ENCODE measurements at places on chromosomes 2 and 18. TPM values are rescaled to one million over a fixed set of nuclear protein-coding genes. Genes with fewer than 3 reads are reported as not detected.

DNA sequence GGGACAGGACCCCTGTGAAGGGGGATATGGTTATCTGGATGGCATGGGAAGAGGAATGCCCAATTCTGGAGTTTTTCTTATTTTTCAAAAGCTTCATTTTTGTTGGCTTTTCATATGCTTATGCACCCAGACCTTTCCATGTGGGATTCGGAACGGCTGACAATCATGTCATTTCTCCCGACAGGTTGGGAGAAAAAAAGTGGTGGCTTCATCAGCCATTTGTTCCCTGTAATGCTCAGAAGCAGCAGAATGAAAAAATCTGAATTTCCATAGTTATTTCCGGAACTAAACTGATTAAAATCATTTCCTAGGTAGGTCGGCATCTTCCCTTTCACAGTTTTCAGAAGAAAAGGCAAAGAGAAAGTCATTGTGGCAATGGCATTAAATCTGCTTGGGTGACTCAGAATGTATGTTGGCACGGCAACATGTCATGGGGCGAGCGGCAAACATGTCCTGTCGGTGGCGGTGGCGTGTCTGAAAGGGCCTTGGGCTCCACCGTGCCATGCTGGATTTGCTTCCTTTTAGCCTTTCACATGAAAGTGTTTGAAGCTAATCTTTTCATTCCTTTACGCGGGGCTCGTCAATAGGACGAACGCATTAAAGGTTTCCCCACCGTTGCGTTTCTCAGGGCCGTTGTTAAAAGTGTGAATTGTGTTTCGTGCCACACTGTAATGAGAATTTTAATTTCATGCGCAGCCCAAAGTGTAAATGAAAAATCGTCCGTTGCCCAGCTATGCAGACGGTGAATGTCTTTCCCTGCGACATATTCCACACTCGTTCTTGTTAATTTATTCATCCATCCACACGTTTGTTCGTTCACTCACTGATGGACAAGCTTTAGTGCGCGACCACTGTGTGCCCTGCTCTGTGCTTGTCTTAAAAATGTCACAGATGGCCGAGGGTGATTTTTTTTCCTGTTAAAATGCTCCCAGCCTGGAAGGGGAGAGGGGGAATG is 18.5 kb downstream of the ACKR3 start:
- no peaks in the 10 kb centered on the region for H3K27me3 ChIP-seq
- no peak overlapping the region for H3K27ac ChIP-seq
- H3K4me3 ChIP-seq: no peak overlapping the region

- DNase-seq: no peak
- H3K4me3 ChIP-seq: peak overlapping the region; percentile 92
- H3K4me1 ChIP-seq: peaks cover 24% of the 10 kb centered on the region
- no peaks in the 10 kb centered on the region for H3K36me3 ChIP-seq
- no peaks in the 10 kb centered on the region for H3K27me3 ChIP-seq
- peak overlapping the region; percentile 93 for H3K27ac ChIP-seq
These were observed 3.7 kb upstream of the SP100 start for GRCh38 chr2:230412371-230412711.

GRCh38 chr2:241009601-241010530 is 11.4 kb downstream of the SNED1 start:
- no peak overlapping the region for H3K4me3 ChIP-seq
- no peaks in the 10 kb centered on the region for H3K4me1 ChIP-seq
- peak; percentile 75 for DNase-seq

The COL4A3 gene
- total RNA-seq: 48.8 TPM

The NEB gene
- total RNA-seq: 0.88 TPM

Measured in kidney (tissue), 22 donors.